Stimulated activated naive CD8-positive, alpha-beta T cell treated with anti-CD3 and anti-CD28 coated beads, Interleukin-15, amount 100 ng/mL, for 72 hours (primary cell): ENCODE measurements at places on chromosomes 2 and 18.

GRCh38 chr18:10497206-10497749 lies 28.5 kb upstream of the NAPG start:
- no peak for DNase-seq

GRCh38 chr2:5845798-5846330 lies 153.7 kb downstream of the SOX11 start:
- no peak for DNase-seq

- DNase-seq, result no peak
Measured at GRCh38 chr2:118672571-118673158, 174.8 kb downstream of the EN1 start.

- no peak for DNase-seq
Measured at GRCh38 chr18:40708726-40709125, 1246.3 kb upstream of the PIK3C3 start.

DNA sequence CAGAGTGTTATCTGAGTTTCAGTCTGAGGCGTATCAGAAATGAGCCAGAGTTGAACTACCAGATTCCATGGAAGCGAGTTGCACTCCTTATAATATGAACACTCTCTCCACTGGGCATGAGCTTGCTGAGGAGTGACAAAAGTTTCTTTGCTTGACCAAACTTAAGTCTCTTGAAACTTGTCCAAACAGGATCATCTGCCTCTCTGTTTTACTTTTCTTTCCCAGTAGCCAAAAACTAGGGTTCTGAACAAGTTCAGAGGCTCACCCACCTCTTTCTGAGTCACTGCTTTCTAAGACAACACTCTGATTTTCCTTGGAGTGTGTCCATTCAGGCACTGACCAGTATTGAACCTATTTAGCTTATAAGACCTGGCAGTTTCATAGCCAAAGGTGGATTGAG lies 233.2 kb upstream of the TCF4 start:
- no peak for DNase-seq

DNA sequence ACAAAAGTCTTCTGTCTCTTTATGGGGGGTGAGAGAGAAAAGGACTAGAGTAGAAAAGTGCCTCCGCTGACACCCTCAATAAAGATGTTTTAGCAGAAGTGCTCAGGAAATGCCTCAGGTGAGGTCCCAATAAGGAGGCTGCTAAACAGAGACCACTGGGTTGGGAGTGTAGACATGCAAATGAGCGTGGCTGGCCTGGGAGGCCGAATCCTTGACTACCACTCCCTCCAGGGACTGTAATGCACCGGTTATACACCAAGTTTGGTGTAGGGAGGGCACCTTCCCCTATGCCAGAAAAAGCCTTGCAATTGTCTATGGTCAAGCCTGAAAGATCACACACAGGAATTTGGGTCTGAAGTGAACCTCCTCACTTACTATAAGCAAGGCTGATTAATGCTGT lies 1.8 kb downstream of the TMX3 start:
- DNase-seq, result no peak

- no peak for DNase-seq
Measured at GRCh38 chr2:184698476-184698875, 100.1 kb downstream of the ZNF804A start.

DNA sequence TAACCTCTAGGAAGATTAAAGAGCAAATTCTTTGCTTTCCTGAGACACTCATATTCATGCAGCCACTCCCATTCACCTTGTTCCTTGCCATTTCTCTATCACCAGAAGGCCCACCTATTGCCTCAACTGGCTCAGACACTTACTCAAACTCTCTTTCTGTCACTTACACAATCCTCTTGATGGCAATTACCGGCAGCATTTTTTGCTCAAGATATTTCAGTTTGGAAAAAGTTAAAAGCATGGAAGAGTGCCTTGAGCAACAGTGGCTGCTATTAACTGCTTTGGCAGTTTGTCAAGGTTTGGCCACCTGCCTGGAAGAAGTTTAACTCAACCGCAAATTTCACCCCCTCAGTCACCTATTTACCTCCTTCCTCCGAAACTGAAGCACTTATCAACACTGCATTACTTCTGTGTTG lies 1104.0 kb upstream of the PIK3C3 start:
- DNase-seq, result no peak

GRCh38 chr18:78090584-78090983 lies 840.9 kb downstream of the GALR1 start:
- no peak for DNase-seq

- DNase-seq, result no peak
Measured at GRCh38 chr2:95019572-95019971, 5.9 kb upstream of the MAL start.

DNA sequence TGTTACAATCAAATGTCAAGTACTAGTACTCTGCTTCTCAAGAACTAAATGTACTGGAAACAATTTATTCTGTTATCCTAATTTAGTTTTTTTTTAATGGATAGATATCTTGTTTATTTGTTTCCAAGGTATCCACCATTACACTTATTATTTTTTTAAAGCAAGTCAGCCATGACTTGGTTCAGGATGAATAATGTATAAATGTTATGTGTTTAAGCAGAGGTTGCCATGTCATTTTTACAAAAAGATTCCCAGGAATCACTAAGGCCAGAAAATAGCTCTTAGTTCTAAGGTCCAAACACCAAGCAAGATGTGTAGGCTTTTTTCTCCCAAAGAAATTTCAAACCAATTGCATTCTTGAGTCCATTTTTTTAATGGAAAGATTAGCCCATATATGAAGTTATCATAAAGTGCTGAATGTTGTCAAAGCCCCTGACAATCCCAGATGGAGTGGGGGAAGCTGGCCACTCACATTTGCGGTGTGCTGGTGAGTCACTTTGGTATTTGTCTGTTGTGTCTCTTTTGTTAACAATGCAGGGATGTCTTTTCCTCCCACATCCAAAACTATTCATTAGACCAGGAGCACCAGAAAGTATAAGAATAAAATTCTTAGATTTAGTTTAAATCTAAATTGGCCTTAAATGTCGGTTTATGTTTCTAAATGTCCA lies 158.9 kb downstream of the COL6A3 start:
- no peak for DNase-seq

GRCh38 chr18:71250191-71250590 lies 961.3 kb downstream of the SOCS6 start:
- no peak for DNase-seq

DNA sequence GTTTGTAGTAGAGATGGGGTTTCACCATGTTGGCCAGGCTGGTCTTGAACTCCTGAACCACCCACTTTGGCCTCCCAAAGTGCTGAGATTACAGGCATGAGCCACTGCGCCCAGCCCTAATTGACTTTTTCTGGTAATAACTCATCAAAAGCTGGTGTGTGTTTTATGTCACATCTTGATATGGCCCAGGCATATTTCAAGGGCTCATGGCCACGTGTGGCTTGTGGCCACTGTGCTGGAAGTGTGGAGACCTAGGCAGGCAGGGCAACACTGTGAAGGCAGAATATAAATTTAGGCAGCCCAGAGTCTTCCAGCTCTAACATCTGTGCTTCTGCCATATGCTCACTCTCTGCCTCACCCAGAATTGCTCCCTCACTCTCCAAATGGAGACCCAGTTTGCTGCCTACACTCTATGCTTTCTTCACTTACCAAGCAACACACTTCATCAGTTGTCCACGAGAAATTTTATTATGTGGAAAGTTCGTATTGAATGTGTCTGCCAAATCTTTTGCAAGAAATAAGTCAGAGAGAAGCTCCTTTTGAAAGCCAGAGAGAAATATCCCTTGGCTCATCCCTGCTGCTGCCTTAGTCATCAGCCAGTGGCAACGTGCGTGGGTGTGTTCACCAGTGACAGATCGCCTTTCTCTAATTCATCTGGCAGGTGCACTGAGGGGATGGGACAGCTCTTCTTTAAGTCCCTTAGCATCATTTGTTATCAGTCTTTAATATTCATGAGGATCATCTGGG lies 129.4 kb upstream of the CXCR4 start:
- DNase-seq, result no peak

- no peak for DNase-seq
Measured at GRCh38 chr18:34600158-34600557, 109.9 kb upstream of the DTNA start.
